Stimulated activated CD8-positive, alpha-beta memory T cell treated with anti-CD3 and anti-CD28 coated beads, Interleukin-7, amount 100 ng/mL, for 24 hours (primary cell): ENCODE measurements at places on chromosomes 7 and 10.

- no peak for DNase-seq
Measured at GRCh38 chr10:18545621-18546305, 105.6 kb downstream of the NSUN6 start.

GRCh38 chr10:62545160-62546066 is 171.2 kb downstream of the ZNF365 start:
- DNase-seq: no peak

- no peak for DNase-seq
Measured at GRCh38 chr10:123009105-123009820, 457 bp downstream of the ACADSB start.

GRCh38 chr7:116886543-116887156 is 24.3 kb downstream of the CAPZA2 start:
- DNase-seq: no peak

GRCh38 chr10:82211346-82211745 is 336.4 kb downstream of the NRG3 start:
- DNase-seq: no peak

DNA sequence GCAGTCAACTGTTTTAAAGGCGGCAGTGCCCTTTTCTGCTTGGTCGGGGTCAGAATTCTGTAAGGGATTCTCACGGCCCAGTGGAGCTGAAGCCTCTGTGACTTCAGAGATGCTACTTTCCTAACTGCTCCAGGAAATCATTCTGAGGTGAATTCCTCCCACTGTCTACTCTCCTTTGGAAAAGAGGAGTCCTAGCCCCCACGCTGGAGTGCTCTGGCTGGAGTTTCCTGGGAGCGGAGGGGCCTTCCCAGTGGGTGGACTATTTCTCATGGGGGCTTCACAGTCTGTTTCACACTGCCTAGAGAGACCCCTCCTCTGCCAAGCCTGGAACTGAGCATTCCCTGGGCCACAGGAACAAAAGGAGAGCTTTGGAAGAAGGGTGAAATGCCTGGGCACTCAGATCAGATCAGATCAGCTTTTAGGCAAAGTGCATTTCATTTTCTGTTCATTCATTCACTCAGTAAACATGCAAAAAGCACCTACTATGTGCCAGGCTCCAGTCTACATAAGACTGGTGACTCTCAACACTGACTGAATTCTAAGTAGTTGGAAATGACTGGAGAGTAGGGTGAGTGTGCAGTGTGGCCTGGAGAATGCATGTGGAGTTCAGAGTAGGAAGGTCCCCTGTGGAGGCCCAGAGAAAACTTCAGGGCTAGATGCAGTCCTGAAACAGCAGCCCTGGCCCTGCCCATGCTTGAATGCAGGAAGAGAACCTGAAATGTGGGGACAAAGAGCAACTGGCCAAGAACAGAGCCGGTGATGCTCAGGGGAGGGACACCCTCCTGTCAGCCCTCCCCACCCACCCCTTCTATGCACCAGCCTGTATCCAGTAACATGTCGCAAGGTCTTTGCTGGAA is 12.2 kb downstream of the ZNF488 start:
- DNase-seq: no peak
